Stimulated activated CD8-positive, alpha-beta memory T cell treated with anti-CD3 and anti-CD28 coated beads, Interleukin-12 subunit alpha, Interleukin-12 subunit beta, amount 100 ng/mL, for 4 hours (primary cell): ENCODE measurements at places on chromosomes 1 and 21.

GRCh38 chr1:24742090-24742938, 2.9 kb upstream of the CLIC4 start:
- no peak for DNase-seq

GRCh38 chr1:89880679-89881078, 59.8 kb downstream of the LRRC8D start:
- no peak for DNase-seq

- DNase-seq, result no peak
Measured at GRCh38 chr1:21586222-21586621, 77.0 kb downstream of the ALPL start.

DNA sequence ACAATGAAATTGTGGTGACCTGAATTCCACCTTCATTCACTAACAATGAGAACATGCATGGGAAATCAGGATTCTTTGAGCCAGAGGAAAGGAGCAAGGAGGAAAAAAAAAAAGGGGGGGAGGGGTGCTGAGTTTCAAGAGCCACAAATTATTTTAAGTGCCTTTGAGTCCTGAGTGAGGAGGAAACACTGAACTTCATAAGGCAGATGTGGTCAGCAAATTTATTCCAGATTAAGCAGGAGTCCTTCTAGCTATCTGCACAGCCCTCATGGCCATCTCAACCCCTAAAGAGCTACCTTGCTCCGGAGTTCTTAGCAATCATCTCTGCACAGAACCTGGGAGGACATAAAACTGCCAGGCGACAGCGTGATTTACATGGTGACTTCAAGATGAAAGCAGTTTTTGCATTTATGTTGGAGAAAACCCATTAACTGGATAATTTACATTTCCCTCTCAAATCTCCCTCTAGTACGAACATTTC, 21.7 kb downstream of the ASTN1 start:
- no peak for DNase-seq

DNA sequence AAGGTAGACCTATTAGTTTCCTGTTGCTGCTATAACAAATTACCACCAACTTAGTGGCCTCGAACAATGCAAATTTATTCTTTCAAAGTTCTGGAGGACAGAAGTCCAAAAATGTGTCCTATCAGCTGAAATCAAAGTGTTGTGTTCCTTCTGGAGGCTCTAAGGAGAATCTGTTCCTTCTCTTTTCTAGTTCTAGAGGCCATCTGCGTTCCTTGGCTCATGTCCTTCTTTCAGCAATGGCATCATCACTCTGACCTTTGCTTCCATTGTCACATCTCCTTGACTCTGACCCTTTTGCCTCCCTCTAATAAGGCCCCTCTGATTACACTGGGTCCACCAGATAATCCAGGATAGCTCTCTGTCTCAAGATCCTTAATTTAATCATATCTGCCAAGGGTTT, 1.2 kb upstream of the MR1 start:
- DNase-seq, result no peak

DNA sequence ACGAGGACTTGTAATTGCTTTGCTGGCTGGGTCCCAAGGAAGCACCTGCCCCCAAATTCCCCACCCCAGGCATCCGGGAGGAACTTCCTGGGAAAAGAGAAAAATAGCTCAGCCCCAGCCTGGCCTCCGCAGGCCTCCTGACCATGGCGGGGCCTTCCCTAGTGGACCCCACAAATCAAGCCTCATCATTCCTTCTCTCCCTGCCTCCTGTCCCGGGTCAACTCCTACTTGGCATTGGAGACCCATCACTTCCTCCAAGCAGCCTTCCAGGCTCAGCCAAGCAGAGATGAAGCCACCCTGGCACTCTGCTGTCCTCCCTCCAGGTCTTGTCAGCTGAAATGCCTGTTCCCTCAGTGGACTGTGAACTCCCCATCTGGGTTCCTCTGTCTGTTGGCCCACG, 38.0 kb downstream of the AJAP1 start:
- no peak for DNase-seq

DNA sequence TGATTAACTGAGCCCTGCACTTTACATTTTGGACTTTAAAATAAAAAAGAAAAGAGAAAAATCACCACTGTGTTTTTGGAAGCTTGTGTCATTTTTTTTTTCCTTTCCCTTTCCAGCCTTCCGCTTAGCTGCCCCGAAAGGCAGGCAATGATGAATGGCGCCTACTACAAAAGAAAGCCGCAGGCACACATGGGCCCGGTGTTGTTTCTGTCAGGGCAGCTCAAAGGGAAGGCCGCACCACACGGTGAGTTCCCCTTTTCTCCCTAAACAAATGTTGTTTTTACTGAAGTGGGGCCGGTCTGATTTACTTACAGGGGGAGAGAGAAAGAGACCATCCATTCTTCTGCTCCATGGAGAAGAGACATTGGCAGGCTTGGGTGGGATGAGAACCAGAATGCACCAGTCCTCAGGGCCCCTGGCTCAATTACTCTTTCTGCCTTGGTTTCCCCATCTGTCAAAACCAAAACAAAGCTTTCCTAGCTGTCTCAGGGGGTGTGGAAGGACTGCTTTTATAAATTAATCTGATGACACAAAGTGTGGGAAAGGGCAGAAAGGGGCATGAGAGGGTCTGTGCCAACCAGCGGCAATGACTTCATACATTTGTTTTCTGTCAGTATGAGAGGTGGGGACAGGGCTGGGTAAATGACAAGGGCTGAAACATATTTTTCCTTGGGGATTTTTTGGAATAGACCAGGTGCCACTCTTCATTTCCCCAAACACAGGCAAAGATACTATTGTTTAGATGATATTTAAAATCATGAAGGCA, 91.4 kb upstream of the PLXNA2 start:
- DNase-seq, result no peak

DNA sequence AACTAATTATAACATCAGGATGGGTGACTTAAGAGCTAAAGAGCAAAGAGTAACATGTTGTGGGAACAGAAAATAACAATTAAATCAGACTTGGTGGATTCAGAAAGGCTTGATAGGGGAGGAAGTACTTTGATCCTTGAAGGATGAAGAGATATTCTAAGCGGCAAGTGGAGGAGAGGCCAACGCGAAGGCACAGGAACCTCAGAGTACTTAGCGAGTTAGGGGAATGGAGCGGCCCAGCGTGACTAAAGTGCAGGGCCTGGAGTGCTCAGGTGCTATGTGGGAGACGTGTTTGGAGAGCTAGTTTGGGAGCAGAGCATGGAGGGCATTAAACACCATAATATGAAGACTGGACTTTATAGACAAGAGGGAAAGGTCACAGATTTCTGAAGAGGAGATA, 64.3 kb downstream of the ADCY10 start:
- no peak for DNase-seq

GRCh38 chr1:187267827-187268226, 439.1 kb downstream of the PLA2G4A start:
- DNase-seq, result no peak

DNA sequence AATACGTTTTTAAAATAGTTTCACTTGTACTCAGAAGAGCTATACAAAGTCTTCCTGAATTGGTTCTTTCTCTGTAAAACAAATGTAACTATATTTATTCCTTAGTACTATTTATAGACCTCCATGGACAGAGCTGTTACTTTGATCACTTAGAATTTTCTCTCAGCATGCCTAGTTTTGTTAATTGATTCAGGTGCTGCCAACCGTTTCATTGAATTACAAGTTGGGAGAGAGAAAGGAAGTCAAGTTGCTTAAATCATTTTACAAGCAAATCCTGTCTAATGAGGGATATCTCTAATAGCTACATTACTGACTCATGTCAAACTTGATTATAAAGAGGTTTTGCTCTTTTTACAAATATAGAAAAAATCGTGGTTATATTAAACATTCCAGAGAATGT, 241.0 kb downstream of the FMN2 start:
- DNase-seq, result no peak

- no peak for DNase-seq
Measured at GRCh38 chr1:174740249-174740968, 259.3 kb upstream of the CACYBP start.

- DNase-seq, result no peak
Measured at GRCh38 chr1:13869172-13869797, 169.3 kb downstream of the PRDM2 start.

DNA sequence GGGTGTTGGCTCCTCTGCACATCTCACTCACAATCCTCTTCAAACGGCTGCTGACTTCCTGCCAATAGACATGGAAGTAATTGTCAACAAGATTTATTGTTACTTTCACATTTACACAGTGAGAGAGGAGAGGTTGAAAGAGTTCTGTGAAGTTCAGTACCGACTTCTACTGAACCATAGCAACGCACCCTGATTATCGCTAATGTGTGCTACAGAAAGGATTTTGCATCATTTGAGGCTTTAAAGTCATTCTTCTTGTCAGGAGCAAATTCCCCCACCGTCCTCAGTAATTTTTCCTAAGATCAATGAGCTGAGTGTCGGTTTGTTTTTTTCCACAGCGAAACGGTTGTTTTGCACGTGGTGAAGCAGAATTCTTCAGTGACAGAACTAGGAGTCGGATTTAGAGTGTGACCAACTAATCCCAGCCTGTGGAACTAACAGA, 361.0 kb downstream of the ADGRL2 start:
- DNase-seq, result no peak

DNA sequence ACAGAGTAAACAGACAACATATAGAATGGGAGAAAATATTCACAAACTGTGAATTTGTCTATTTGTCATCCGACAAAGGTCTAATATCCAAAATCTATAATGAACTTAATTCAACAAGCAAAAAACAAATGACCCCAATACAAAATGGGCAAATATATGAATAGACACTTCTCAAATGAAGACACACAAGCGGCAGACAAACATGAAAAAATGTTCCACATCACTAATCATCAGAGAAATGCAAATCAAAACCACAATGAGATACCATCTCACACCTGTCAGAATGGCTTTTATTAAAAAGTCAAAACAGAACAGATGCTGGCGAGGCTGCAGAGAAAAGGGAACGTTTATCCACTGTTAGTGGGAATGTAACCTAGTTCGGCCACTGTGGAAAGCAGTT, 72.7 kb downstream of the SMYD3 start:
- no peak for DNase-seq

DNA sequence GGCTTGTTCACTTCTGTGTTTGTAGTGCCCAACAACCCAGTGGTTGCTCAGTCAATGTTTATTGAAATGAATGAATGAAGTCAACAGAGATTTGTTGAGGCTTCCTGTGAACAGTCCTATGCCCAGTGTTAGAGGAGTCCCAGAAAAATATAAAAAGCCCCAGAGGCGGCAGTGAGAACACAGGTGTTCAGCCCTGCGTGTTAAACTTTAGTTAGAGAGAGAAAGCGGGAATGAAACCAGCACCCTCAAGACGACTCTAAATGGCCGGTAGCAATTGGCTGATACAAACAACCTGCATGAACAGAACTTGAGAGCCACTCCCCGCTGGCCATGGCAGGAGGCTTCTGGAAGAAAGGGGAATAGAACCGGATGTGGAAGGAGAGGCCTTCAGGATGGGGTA, 22.6 kb downstream of the TMEM51 start:
- no peak for DNase-seq

GRCh38 chr1:11967028-11967547, 13.2 kb upstream of the MFN2 start:
- no peak for DNase-seq

DNA sequence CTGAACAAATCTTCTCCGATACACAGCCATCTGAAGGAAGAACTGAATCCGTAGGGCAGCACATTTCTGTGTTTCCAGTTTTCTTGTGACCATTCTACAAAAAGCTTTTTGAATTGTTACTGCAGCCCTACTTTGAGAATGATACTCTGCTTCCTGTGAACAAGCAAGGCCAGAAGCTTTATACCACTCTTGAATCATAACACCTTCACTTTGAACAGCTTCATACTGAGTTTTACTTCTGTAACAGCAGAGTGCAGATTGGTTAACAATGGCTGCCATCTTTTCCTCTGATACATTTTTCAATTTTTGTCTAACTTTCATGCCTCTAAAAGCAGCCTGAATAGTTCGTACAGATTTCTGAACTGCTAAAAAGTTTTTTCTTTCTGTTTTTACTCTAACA, 33.6 kb upstream of the F13B start:
- DNase-seq, result no peak

- no peak for DNase-seq
Measured at GRCh38 chr1:224542783-224543440, 73.2 kb upstream of the CNIH3 start.

GRCh38 chr21:42989816-42990650, 15.7 kb downstream of the PKNOX1 start:
- no peak for DNase-seq

DNA sequence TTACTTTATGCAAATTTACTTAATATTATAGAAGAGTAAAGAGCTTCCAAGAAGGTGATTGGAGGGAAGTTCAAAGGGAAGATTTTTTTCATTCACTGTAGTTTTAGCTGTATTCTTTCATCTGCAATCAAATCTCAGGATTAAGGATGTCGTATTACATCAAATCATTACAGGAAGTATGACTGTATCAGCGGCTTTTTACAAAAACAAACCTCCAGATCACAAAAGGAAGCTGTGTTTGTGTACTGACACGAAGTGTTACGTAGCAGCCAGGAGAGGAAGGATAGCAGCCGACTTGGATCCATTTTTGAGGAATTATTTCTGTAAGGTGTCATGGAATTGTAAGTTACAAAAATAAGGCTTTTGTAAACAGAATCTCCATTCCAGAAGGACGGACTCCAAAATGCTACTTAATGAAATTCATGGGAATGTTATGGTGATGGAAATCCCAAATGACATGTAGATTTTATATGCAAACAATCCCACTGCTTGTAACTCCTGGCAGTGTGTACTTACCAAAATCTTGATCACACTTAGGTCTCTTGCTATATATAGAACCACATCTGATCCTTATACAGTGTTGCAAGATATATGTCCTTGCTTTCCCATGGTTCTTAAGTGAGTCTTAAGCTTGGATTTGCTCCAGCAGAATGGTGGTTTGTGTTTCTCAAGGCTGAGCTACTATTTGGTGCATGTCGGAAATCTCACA, 49.8 kb downstream of the KCNJ15 start:
- no peak for DNase-seq

- no peak for DNase-seq
Measured at GRCh38 chr1:234583755-234584419, 26.1 kb downstream of the IRF2BP2 start.

DNA sequence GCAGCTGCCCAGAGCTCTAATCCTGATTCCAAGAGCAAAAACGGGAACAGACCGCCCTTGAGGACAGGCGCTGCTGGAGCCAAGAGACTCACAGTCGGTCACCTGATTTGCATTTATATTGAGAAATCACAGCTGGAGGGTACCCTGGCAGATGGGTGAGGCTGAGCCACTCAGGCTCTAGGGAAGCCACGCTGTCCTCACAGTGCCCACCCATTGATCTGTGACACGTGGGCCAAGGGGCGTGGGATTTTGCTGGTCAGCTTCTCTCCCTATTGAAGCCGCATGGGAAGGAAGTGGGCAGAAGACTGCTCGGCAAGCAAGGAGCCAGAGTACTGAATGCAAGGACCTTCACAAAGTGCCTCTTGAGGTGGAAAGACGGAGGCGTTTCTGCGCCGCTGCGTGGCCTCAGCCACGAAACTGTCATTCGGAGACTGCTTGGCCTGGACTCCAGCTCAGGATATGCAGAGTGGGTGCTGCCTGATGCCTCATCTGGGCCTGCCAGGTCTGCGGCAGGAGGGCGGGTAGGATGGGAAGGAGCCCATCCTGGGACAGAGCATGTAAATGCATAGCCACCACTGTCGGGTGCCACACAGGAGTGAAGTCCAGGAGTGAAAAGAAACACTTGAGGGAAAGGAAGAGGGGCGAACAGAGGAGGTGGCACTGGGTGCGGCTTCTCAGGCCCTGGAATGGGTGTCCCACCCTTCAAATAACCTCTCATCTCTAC, 139.8 kb downstream of the PGBD5 start:
- DNase-seq, result no peak
